ENCODE measurements at places on chromosomes 16 and 17. TPM values are rescaled to one million over a fixed set of nuclear protein-coding genes. Genes with fewer than 3 reads are reported as not detected.

GRCh38 chr17:50949128-50949988 is 83.2 kb upstream of the TOB1 start:
- no peak for DNase-seq

- no peak for DNase-seq
Measured at GRCh38 chr16:13377143-13377542, 475.7 kb downstream of the SHISA9 start.

GRCh38 chr17:66347661-66348514 is 45.5 kb downstream of the PRKCA start:
- DNase-seq, result no peak

GRCh38 chr17:45406107-45406506 is 26.6 kb downstream of the ARHGAP27 start:
- no peak for DNase-seq

GRCh38 chr16:8812162-8812843 is 14.7 kb downstream of the PMM2 start:
- no peak for DNase-seq

GRCh38 chr17:42027961-42028790 is 8.3 kb downstream of the NKIRAS2 start:
- DNase-seq, result no peak

GRCh38 chr16:49250689-49251088 is 30.9 kb downstream of the CBLN1 start:
- no peak for DNase-seq

DNA sequence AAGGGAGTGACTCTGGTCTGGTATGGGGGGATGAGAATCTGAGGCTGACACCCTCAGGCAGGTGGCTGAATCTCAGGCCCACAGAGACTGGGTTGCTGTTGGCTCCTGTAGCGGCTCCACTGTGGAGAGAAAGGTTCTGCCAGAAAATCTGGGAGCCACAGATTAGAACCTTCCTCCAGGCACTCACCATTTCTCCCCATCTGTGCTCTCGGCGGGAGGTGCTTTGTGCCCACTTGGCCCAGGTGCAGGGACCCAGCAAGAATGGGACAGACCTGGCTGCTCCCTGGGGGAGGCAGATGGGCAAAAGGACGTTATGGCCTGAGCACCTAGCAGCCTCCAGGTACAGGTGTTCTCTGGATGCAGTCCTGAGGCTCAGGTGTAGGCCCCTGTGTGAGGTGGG is 20.1 kb downstream of the RAB11FIP3 start:
- no peak for DNase-seq

- DNase-seq, result no peak
Measured at GRCh38 chr17:15007147-15007553, 258.0 kb downstream of the PMP22 start.

DNA sequence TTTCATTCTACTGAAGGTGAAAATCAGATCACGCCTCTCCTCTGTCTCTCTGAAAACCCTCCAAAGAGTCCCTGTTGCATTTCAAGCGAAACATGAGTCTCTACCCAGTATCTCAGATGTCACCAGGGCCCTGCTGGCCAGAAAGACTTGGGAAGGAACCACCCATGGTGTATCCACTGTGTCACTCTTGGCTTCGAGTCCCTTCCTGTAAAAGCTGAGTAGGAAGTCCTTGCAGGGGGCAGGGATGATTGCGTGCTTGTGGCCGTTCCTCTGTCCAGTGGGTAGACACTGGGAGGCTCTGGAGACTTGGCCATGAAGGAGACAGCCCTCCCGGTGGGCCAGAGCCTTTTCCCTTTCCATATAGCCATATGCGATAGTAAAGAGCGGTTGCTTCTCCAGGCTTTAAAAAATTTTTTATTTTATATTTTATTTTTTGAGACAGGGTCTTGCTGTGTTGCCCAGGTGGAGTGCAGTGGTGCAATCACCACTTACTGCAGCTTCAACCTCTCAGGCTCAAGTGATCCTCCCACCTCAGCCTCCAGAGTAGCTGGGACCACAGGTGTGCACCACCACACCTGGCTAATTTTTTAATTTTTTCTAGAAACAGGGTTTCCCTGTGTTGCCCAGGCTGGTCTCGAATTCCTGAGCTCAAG is 19.0 kb upstream of the RMI2 start:
- DNase-seq, result no peak

DNA sequence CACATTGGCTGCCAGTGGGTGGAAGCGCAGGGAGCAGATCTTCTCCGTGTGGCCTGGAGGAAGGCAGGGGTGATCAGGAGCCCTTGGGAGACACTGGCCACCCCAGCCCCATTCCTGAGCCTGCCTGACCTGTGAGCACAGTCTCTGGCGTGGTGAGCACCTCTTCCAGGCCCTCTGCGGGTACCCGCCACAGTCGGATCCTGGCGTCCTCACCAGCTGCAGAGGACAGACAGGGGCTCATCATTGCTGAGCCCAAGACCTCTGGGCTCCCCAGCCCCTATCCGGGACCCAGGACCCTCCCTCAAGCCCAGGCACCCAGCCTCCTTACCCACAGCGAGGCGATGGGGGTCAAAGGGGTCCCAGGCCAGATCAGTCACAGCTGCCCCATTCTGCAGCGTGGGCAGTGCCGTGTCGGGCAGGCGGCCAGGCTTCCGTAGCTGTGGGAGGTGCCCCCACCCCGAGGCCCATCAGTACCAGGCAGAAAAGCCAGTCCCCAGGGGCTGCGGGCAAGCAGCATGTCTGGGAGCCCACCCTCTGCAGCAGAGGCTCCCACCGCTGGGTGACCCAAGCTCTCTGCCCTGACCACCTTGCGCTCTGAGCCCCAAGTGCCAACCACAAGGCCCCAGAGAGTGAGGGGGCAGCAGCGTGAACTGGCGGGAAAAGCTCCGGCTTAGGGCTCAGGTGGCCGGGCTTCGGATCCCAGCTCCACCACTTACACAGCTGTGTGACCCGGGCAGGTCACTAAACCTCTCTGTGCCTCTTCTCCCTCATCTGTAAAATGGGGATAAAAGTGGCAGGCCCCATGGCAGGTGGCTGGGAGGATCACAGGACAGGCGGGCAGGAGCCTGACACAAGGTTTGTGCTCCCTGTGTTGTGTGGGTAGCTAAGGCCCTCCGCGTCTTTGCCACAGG is 10.2 kb upstream of the PAM16 start:
- DNase-seq, result no peak

- DNase-seq, result no peak
Measured at GRCh38 chr17:31522284-31522931, 130.9 kb downstream of the RAB11FIP4 start.

DNA sequence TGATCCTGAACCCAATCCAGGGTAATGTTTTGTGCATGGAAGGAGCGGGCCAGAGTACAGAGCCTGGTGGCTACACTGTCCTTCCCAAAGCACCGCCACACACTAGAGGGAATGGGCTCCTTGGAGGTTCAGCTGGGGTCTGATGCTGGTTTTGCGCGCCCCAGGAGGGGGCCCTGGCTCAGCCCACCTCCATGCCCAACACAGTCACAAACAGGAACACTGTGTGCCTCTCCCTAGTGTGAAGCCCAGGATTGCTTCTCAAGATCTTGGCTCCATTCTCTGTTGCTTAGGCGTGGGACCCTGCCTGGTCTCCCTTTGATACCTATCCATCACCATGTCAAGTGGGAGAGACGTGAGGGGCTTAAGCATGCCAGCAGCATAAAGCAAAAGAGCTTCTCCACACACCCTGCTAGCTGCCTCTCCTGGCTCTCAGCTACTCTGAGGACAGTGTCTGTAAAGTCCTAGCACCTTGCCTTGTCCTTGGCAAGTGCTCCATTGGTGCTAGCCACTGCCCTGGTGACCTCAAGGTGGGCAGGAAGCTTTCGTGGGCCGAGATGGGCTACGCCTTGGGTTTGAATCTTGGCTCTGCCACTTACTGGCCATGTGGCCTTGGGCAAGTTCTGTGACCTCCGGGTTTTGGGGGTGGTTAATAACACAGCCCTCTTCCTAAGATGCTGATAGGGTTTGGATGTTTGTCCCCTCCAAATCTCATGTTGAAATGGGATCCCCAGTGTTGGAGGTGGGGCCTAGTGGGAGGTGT is 122.2 kb downstream of the C16orf78 start:
- no peak for DNase-seq

- DNase-seq, result no peak
Measured at GRCh38 chr16:69781118-69781517, 19.0 kb downstream of the WWP2 start.

DNA sequence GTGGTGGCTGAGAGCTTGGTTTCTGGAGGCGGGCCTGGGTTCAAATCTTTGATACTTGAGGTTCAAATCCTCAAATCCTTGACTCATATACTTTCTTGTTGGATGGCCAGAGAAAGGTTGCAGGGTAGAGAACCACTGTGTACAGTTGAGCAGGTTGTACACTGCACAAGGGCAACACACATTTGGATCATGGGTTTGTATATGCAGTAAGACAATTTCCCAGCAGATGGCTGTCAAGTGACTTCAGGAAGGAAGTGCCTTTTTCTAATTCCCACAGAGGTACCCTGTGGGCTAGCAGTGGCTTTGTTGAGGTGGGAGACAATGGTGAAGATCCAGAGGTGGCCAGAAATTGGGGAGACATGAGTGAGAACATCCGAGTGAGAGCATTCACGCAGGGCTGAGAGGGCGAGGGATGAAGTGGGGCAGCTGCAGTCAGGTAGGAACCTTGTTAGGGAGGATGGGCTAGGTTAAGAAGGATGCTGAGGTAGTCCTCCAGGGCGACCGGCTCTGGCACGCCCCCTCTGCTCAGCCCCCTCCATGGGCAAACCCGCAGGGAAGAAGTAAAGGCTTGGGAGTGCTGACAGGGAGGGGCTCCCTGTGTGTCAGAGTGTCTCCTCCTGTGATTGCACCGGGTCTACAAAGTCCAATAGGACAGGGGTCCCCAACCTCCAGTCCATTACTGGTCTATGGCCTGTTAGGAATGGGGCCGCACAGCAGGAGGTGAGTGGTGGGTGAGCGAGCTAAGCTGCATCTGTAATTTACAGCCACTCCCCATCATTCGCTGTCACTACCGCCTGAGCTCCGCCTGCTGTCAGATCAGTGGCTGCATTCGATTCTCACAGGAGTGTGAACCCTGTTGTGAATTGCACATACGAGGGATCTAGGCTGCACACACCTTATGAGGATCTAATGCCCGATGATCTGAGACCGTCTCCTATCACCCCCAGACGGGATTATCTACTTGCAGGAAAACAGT is 2.7 kb downstream of the C16orf89 start:
- DNase-seq, result no peak

GRCh38 chr16:48948911-48949310 is 332.7 kb downstream of the CBLN1 start:
- DNase-seq, result no peak

- peak; percentile 67 for DNase-seq
Measured at GRCh38 chr16:84062734-84063640, 20.4 kb upstream of the SLC38A8 start.

The COG8 gene
- total RNA-seq, result 51.6 TPM

The TP53TG3F gene
- total RNA-seq, result not detected

The SLC13A2 gene
- not detected for total RNA-seq

The CACNA1H gene
- total RNA-seq, result 15.4 TPM

The PRSS22 gene
- not detected for total RNA-seq

The CASKIN1 gene
- total RNA-seq, result 23.6 TPM

The SLC38A8 gene
- not detected for total RNA-seq

The TMIGD1 gene
- not detected for total RNA-seq
